ENCODE measurements at places on chromosomes 3 and 15.

- DNase-seq = no peak
Measured at GRCh38 chr15:28912422-28912821, 26.6 kb downstream of the APBA2 start.

- no peak for DNase-seq
Measured at GRCh38 chr15:38672273-38672672, 107.7 kb upstream of the RASGRP1 start.

- DNase-seq = no peak
Measured at GRCh38 chr3:123297627-123297899, 95.8 kb downstream of the SEC22A start.

DNA sequence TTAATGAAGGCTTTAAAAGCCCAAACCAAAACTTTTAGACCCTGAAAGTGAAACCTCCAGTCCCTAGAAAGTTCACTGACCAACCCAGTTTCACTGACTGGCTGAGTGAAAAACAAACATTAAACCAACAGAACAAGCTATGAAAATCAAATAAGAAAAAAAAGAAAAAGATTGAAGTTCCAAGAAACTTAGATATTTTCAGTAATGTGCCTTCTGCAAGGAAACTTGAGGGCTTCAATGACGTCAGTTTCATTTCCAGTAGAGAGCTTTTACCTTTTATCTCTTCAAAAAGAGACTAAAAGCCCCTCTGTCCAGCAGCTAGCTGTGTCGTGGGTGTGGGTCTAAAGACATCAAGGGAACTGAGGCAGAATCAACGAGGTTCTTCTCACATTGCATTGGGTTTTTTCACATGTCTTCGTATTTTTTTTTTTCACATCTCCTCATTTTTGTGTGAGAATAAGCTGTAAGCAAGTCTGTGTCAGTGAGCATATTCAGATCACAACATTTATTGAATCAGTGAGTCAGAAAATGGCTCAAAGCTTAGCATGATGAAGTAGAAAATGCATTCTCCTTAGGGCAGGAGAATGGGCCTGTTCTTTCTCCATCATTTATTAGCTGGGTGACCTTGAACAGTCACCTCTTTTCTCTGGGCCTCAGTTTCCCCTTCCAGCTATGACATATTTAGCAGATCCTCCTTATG is 54.8 kb upstream of the BCL6 start:
- DNase-seq = no peak

DNA sequence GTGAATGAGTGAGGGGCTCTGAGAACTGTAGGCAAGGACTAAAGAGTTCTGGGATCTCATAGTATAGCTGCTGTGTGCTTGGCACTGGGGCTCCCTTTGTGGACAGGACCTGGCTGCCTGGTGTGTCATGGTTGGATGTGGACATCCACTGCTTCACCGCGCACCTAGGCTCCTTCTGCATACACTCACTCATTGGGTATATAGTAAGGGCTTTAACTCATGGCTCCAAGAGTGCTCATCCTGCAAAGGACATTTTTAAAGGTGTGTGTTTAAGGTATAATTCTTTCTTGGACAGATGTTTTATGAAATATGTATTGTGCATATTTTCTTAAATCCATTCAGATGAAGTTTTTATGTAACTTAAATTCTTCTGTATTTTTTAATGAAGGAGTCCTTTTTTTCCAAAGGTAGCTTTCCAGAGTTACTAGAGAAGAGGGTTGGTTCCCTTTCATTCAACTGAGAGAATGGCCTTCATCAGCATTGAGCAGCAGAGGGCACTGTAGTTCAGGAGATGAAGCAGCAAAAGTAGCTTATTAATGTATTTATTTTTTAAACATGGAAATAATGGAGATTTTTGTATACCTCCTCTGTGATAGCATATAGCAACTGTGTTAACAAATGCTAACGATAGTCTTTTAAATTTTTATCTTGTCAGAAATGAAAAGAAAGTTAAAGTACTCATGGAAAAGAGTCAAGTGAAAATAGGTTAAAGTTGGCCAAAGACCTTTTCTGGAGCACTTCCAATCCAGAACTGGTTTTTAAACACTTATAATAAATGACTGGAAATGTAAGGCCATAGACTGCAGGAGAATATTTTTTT is 25.2 kb downstream of the OXNAD1 start:
- no peak for DNase-seq

GRCh38 chr15:94972314-94972713 is 741.0 kb downstream of the MCTP2 start:
- no peak for DNase-seq

- DNase-seq = no peak
Measured at GRCh38 chr3:172317984-172318383, 130.3 kb downstream of the GHSR start.

DNA sequence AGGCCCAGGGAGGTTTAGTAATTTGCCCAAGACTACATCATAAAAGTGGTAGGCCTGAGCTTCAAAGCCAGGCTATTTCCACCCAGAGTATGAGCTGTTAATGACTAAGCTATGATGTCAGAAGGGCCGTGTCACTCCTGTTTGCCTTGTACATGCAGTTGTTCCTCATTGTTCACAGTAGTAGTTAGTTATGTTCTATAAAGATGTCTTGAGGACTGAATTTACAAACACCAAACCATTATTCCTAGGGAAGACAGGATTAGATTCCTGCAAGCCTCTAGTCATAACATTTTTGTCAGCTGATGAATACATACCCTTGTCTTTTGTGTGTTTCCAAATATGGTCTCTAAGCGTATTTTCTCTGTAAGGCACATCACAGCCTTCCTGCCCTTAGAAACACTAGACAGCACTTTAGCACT is 20.9 kb upstream of the LARS2 start:
- no peak for DNase-seq

DNA sequence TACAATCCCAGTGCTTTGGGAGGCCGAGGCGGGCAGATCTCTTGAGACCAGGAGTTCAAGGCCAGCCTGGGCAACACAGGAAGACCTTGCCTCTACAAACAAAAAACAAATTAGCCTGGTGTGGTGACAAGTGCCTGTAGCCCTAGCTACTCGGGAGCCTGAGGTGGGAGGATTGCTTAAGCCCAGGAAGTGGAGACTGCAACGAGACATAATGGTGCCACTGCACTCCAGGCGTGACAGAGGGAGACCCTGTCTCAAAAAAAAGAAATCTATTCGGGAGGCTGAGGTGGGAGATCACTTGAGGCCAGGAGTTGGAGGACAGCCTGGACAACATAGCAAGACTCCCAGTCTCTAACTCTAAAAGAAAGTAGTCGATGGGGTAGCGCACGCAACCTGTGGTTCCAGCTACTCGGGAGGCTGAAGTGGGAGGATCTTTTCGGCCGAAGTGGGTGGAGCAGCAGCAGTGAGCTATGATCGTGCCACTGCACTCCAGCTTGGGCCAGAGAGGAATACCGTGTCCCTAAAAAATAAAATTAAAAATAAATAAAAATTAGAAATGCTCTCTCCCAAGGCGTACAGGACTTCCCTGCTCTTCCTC is 775 bp downstream of the C3orf33 start:
- DNase-seq = peak; percentile 51

GRCh38 chr3:27521179-27521871 is 37.1 kb upstream of the SLC4A7 start:
- no peak for DNase-seq

- DNase-seq = no peak
Measured at GRCh38 chr3:187986514-187986934, 167.4 kb upstream of the LPP start.

DNA sequence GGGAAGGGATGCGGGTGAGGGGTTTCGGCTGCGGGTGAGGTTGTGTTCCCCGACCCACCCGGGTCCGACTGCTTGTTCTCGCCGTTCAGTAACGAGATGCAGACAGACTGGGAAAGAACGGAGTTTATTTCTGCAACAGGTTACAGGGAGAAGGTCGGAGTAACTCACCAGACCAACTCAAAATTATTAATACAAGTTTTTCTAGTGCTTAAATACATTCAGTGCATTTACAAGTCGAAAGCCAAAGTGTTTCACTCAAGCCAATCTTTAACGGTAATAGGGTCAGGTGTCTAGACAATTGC is 492 bp upstream of the HIGD1A start:
- DNase-seq = no peak

GRCh38 chr3:123202451-123202850 is 708 bp downstream of the SEC22A start:
- DNase-seq = no peak

GRCh38 chr15:95799286-95800200 is 531.0 kb upstream of the NR2F2 start:
- DNase-seq = no peak

DNA sequence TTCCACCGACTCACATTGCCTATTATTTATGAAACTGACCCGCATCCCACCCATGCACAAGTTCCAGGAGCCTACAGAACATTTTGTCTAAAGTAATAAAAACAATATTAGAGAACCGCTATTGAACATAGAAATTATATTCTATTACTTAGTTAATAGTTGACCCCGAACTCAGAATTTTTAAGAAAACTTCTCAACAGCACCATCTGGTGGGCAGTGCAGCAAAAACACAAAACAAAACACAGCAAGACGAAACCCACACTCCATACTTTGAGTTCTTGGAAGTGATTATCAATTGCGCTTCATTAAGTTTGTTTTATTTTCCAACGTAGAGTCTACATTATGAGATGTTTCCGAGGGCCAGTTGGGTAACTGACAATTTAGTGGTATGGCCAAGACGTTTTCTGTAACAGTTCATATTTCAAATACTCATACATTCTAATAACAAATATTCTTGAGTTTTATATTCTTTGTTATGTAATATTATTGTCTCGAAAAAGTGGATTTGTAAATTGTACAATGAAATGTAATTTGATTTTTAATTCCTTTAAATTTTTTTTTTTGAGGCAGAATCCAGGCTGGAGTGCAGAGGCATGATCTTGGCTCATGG is 24.0 kb upstream of the C3orf70 start:
- DNase-seq = no peak

GRCh38 chr3:106381939-106382335 is 513.1 kb upstream of the CBLB start:
- no peak for DNase-seq

Measured in left lobe of liver (tissue), 2 donors.